Stimulated activated CD8-positive, alpha-beta memory T cell treated with anti-CD3 and anti-CD28 coated beads, Interleukin-4, amount 100 ng/mL, for 48 hours (primary cell): ENCODE measurements at places on chromosomes 3 and 15.
A peak's percentile ranks its signal among the peaks of the same experiment; 100 is the strongest.

DNA sequence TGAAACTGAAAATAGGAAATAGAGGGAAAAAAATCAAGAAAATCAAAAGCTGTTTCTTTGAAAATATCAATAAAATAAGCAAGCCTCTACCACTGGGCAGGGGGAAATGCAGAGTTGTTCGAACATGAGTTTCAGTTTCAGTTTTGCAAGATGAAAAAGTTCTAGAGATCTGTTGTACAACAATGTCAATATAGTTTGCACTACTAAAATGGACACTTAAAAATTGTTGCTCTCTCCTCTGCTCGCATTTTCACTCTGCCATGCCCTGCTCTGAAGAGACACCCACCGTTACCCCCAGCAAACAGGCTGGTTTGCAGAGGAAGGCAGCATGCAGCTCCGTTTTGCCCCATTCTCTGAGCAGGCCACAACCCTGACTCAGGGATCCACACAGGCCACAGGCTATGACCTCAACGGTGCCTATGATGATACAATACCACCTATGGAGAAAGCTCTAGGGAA is 64.5 kb downstream of the ZNF148 start:
- DNase-seq: peak; percentile 70

- DNase-seq: peak; percentile 66
These were observed 38.0 kb downstream of the CCR3 start for GRCh38 chr3:46280105-46280797.

DNA sequence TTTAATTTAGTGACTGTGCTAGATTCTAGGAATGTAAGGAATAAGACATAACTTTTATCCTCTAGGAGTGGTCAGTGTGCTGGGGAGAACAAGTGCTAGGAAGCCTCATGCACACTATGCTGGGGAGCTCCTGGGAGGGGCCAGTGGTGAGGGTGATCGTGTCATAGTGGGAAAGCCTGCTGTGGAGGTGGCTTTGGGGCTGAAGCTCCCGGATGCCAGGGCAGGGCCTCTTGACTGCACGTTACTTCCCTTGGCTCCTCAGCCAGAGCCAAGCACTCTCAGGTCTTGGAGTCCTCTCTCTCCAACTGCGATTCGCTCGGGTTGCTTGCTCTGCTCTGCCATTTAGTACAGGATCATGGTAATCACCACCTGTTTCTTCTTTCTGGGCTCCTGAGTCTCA is 33.6 kb downstream of the SQOR start:
- no peak for DNase-seq

GRCh38 chr15:36517758-36518157 is 61.7 kb upstream of the CDIN1 start:
- no peak for DNase-seq

DNA sequence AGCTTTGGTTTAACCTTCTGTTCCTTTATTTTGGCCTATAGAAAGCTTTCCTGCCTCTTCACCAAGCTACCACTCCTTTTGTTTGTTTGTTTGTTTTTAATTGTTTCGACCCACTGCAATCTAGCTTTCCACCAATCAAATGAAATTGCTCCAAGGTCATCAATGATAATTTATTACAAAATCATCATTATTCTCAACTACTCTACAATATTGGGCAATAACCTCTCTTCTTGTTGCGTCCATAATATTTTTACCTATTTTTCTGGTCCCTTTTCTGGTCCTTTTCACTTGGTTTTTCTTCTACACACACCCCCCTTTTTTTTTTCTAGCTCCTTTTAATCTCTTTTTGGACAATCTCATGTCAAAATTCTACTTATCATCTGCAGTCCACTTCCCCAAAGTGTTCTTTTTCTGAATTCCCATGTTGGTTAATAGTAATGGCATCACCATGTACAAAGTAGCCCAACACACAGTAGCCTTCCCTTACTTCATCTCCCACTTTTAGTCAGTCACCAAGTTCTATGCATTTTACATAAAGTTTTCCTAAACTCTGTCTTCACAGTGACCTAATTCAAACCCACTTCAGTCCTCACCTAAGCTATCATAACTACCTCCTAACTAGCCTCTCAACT is 11.0 kb upstream of the ANKRD28 start:
- DNase-seq: no peak

GRCh38 chr15:75208501-75209288 is 7.0 kb downstream of the C15orf39 start:
- DNase-seq: no peak

GRCh38 chr15:39403640-39404117 is 177.2 kb upstream of the THBS1 start:
- DNase-seq: no peak

GRCh38 chr15:43370310-43370974 is 401 bp downstream of the ZSCAN29 start:
- no peak for DNase-seq

GRCh38 chr15:22884344-22884743 is 45.9 kb downstream of the NIPA2 start:
- DNase-seq: peak; percentile 32

GRCh38 chr3:170108955-170109354 is 71.2 kb downstream of the GPR160 start:
- no peak for DNase-seq

DNA sequence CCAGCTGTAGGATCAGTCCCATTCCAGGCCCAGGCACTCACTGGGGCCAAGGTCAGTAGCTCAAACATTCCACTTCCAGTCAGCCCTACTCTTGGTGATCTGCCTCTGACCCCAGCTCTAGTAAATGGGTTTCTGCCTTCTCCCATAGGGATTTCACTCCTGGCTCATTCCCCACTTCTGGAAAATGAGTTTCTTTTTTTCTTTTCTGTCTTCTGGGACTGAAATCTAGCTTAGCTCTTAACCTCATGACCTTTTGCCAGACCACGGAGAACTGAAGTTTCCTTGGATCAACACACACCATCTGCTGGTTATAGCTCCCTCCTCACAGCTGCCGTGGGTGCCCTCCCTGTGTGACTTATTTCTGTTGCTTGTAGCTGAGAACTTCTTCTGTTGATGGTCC is 21.3 kb downstream of the MME start:
- DNase-seq: no peak

- no peak for DNase-seq
These were observed 29.1 kb downstream of the GRIP2 start for GRCh38 chr3:14510838-14511622.

GRCh38 chr3:114093596-114093995 is 37.1 kb downstream of the QTRT2 start:
- no peak for DNase-seq
